ENCODE measurements at places on chromosomes 16 and 17.

DNA sequence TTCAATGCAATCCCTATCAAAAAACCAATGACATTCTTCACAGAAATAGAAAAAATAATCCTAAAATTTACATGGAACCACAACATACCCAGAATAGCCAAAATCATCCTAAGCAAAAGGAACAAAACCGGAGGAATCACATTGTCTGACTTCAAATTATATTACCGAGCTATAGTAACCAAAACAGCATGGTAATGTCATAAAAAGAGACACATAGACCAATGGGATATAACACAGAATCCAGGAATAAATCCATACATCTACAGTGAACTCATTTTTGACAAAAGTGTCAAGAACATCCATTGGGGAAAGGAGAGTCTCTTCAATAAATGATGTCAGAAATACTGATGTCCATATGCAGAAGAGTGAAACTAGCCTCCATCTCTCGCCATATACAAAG, 105.8 kb upstream of the CORO6 start:
- no peak for DNase-seq

DNA sequence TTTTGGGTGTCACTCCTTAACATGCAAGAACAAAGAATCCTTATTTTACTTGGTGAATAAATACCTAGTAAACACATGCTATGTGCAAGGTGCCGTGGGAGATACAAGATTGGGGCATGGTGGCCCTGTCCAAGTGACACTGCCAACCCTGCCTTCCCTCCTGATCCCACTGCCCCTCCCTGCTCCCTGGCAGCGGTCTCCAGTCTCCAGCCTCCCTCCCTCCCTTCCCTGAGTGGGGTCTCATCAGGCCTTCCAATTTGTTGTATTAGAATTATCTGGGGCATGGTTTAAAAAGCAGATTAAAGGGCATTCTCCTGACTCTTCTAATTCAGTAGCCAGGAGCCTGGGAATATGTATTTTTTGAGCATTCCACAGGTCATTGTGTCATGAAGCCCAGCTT, 12.5 kb upstream of the TMED6 start:
- DNase-seq, result no peak

- DNase-seq, result no peak
Observed at GRCh38 chr17:4247971-4248388, 15.8 kb downstream of the ANKFY1 start.

DNA sequence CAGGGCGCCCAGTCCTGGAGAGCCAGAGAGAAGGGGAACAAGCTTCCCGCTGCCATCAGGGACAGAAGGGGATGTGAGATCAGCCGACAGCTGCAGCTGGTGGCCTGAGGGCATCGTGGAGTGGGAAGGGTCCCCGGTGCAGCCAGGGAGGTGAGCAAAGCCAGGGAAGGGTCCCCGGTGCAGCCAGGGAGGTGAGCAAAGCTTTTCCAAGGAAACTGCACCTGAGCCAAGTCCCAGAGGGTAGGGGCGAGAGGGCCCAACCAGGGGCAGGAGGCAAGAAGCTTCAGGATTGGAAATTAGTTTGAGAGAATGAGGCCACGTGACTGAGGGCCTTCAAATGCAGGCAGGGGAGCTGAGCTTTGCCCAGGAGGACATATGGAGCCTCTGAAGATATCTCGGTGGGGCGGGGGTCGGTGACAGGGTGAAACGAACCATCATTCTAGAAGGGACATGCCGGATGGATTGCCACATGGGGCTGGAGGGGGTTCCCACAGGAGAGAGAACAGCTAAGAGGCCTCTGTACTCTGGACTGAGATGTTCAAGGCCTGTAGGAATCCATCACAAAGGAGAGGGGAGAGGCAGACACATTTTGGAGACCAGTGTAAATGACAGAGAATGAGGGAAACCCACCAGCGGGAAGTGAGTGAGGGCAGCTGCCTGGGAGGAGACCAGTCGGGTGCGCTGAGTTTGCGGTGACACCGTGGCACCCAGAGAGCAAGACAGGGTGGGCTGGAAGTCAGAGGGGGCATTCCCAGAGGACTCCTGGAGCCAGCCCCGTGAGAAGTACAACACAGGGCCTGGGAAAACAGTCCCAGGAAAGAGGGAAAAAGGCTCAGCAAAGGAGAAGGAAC, 31.4 kb upstream of the RPH3AL start:
- no peak for DNase-seq

DNA sequence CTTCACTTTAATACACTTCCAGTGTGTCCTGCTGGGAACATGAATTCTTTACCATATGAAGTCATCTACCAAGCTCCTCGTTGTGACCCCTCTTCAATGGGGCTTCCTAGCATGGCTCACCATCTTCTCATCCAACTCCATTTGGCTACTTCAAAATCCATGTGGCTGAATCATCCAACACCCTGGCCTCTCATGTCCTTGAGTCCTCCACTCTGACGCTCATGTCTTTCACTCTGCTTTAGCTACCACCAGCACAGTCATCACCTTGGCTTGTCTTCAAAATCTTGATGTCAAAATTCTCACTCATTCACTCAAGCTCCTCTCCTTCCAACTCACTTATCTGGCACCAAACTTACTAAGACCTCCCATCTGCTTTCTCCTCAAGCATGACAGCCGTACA, 35.8 kb downstream of the AMFR start:
- DNase-seq, result peak; percentile 81

- no peak for DNase-seq
Observed at GRCh38 chr16:5028950-5029475, 4.7 kb downstream of the NAGPA start.

DNA sequence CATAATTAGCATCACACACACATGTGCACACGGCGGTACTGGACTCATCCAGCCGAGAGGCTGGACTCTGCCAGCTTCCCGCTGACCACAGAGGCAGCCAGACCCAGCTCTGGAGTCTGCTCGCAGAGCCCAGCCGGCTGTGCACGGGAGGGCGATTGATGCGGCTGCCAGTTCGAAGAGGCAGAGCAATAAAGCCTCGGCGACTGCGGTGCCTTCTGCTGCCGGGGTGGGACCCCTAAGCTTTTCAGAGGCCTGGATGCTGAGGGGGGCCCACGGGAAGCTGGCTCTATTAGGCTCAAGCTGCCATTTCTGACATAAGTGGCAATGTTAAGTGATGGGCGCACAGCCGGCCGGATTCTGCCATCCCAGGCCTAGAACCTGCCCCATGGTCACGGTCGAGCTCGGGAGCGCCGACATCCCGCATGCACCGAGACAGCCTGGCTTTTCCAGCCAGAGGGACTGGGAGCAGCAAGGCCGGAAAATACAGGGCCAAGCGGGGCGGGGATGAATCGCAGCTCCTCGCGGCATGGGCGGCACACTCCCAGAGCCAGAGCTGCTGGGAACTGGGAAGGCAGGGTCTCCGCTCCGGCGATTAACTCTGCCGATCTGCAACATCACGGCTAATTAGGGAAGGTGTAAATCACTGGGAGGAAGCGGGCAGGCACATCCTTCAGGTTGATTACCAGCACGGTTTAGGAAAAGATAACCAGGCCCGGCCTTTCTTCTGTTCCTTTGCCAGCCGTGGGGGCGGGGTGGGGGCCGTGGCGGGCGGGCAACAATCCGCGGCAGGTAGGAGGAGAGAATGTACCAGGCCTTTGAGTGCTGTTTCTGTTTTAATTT, 57.7 kb downstream of the TBC1D16 start:
- no peak for DNase-seq

- DNase-seq, result peak; percentile 4
Observed at GRCh38 chr17:43212641-43213490, 1.2 kb downstream of the TMEM106A start.

DNA sequence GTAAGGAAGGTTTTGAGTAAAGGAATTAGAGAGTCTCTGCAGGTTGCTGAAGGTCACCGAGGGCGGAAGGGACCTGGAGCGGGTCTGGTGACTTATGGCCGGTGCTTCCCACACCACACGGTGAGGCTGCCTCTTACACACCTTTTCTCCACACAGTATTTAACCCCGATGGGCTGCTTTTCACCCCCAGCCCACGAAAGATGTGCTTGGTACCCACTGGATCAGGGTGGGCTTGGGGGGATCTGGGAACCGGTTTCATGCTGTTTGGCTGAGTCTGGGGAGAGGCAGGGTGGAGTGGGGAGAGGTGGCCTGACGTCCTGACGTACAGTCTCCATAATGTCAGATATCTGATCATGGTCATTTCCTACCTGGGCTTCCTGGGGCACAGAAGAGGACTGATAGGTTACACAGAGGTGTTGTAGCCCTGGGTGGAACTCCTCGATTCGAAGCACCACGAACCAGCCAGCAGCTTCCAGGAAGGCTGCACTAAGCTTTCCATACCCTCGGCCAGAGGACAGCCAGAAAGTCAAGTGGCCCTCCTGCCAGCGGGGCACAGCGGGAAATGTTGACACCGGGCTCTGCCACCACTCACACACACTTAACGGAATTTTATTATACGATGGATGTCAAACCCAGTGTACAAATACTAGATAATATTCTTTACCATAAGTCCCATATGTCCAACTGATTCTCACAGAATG, 34.0 kb downstream of the OR1D5 start:
- DNase-seq, result no peak

GRCh38 chr17:10349403-10349802, 23.4 kb downstream of the MYH13 start:
- no peak for DNase-seq

DNA sequence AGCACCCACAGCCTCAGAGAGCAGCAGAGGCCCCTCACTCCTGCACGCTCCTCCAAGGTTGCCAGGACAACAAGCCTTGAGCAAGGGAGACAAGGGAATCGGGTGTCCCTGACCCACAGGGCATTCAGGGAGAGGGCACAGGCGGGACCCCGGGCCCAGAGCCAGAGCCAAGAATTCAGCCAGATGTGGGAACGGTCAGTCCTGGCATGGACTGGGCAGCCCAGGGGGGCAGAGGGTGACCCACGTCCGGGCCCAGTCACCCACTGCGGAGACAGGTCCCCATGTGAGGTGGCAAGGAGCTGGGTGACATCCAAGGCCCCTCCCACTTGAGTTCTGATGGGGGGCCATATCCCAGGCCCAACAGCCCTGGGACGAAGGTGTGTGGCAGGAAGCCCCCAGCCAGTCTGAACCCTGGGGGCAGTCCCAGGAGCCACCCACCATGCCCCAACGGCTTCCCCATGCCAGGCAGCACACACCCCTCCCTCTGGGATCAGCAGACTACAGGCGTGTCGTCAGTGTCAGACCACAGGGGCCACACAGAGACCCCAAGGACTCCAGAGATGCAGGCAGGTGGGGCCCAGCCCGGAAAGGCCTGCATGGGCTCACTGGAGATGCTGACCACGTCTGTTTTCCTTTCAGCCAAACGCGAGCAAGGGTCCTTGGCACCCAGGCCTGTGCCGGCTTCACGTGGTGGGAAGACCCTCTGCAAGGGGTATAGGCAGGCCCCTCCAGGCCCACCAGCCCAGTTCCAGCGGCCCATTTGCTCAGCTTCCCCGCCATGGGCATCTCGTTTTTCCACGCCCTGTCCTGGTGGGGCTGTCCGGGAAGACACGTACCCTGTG, 23.0 kb downstream of the USP6 start:
- DNase-seq, result no peak

GRCh38 chr16:70254965-70255286, 3.2 kb upstream of the EXOSC6 start:
- no peak for DNase-seq

GRCh38 chr16:15650698-15651171, 690 bp downstream of the NDE1 start:
- DNase-seq, result peak; percentile 32

DNA sequence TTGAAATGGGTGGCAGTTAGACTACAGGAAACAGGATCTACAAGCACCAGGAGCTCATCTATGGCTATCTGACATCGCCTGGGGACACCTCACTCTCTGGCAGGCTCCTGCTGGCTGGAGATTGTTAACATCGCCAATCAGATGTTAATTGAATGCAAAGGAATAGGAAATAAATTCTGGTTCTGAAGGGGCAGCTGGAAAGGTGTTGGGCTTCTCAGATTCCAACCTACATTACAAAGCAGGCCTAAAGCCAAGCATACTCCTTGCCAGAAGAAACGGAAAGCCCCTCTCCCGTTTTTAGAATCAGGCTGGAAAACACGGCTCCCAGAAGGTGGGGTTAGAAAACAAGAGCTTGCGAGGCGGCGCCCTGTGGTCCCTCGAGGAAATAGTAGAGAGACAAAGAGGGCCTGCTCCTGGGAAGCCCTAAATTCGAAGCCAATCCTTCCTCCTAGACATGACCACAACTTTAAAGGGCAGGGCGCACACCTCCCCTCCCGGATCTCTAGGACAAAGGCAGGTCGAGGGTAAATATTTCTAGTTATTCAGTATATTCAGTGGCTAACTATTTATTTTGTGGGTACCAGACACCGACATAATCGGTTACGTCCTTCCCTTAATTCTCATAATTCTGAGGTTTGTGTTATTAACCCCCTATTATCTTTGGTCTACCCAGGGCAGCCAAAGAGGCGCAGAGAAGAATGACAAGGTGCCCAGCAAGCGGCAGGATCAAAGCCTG, 763 bp upstream of the TOM1L1 start:
- DNase-seq, result no peak

DNA sequence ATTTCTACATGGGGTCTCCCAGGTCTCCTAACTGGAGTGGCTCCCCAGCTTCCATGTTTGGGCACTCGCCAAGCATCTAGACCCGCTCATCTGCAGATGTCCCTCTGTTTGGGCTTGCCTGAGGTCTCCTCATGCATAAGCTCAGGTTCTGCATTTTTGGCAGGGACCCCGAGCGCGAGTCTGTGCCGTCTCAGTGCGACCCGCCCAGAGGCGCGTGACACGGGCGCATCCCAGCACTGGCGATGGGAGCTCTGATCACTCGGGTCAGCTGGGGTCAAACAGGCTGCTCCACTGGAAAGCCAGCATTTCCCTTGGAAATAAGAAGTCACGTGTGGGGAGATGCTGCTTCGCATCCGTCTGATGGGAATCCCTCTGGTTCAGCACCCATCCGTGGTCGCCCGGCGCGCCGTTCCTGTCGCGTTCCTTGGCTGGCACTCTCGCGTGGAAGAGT, 56.9 kb upstream of the FASN start:
- DNase-seq, result no peak

GRCh38 chr17:80992077-80992947, 671 bp downstream of the CHMP6 start:
- DNase-seq, result no peak

DNA sequence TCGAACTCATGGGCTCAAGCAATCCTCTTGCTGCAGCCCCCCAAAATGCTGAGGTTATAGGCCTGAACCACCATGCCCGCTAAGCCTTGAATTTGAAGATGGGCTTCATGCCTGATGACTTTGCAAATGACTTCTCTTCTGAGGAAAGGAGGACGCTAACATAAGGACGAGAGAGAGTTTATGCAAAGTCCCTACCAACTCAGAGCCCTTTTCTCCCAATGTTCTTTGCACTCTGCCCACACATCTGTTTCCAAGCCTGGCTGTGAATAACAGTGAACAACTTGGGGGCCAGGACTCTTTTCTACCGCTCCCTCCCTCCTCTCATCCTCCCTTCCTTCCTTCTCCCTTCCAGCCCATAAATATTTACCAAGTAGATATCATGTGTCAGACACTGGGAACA, 8.5 kb upstream of the NPIPB2 start:
- DNase-seq, result no peak

All from fibroblast of the aortic adventitia (primary cell).